HCT116 (cell line): ENCODE measurements at places on chromosomes 7 and 10. TPM values are rescaled to one million over a fixed set of nuclear protein-coding genes. Genes with fewer than 3 reads are reported as not detected.

DNA sequence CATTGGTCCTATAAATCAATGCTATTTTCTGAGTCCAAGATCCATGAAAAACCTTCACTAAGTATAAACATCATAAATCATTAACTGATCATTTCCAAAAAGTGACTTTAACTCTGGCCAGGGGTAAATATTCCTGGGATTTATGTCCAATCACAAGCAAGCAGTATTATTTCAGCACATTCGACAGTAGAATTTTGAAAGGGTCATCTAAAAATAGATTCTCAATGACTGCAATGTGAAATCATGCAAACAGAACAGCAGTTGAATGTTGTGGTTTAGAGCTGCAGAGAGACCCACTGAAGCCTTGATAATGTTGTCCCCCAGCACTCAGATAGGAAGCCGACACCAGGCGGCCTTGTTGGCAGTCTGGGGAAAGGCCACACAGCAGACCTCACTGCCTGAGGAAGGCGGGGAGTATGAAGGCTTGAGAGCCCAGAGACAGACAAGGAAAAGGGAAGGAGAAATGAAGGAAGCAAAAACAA, 38.1 kb downstream of the FAM107B start:
- DNase-seq = no peak
- H3K4me3 ChIP-seq = no peak overlapping the region
- no peaks in the 10 kb centered on the region for H3K27me3 ChIP-seq
- no peaks in the 10 kb centered on the region for H3K36me3 ChIP-seq
- no peaks in the 10 kb centered on the region for H3K4me1 ChIP-seq
- no peak overlapping the region for H3K27ac ChIP-seq

DNAJC12 gene
- total RNA-seq = 4.3 TPM

- no peak for DNase-seq
- no peak overlapping the region for H3K27ac ChIP-seq
- no peaks in the 10 kb centered on the region for H3K4me1 ChIP-seq
Measured at GRCh38 chr10:109993551-109994330, 14.0 kb upstream of the ADD3 start.

TAF5 gene
- 9.2 TPM for total RNA-seq
